ENCODE measurements at places on chromosomes 5 and 9.

GRCh38 chr5:9338796-9339195 lies 207.1 kb downstream of the SEMA5A start:
- DNase-seq: no peak

- DNase-seq: no peak
These were observed 9.1 kb downstream of the GFPT2 start for GRCh38 chr5:180343831-180344695.

DNA sequence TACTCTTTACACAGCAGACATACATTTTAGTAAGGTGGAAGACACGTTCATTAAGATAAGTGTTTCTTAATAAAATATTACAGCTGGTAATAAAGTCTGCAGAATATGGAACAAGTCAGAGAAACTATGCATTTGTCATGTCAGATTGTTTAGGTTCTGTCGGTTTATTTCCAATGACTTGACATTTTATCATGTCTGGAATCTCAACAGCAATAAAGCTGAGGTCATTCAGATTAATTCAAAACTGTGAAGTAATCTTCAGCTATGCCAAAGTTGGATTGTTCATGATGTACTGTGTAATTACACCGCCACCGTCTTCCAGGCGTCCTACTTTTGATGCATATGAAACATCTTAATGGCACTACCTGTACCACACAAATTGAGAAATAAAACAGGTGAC lies 1032.6 kb downstream of the CDH12 start:
- DNase-seq: no peak

DNA sequence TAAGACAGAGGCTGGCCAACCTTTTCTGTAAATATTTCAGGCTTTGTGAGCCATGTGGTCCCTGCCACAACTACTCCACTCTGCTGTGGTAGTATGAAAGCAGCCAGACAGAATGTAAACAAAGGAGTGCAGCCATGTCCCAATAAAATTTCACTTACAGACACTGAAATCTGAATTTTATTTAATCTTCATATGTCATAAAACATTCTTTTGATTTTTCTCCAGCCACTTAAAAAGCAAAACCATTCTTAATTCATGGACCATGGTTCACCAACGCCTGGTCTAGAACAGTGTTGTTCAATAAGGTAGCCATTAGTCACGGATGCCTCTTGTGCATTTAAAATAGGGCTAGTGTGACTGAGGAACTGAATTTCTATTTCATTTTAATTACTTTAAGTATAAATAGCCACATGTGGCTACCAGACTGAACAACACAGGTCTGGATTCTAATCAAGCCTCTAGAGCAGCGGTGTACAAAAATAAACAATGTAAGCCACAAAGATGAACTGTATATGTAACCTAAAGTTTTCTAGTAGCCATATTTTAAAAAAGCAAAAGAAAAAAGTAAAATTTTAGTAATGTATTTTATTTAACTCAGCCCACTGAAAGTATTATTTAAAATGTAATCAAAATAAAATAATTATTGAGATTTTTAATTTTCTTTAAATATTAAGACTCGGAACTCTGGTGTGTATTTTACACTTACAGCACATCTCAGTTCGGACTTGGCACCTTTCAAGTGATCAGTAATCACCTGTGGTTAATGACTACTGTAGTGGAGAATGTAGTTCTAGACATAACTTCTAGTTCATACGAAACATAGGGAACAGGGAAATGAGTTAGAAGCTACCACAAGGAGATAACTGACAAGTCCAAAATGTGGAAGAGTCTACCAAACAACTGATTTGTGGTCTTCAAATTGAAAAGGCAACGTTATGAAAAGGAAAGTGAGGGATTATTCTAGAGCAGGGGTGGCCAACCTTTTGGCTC lies 14.3 kb downstream of the GEMIN5 start:
- no peak for DNase-seq

DNA sequence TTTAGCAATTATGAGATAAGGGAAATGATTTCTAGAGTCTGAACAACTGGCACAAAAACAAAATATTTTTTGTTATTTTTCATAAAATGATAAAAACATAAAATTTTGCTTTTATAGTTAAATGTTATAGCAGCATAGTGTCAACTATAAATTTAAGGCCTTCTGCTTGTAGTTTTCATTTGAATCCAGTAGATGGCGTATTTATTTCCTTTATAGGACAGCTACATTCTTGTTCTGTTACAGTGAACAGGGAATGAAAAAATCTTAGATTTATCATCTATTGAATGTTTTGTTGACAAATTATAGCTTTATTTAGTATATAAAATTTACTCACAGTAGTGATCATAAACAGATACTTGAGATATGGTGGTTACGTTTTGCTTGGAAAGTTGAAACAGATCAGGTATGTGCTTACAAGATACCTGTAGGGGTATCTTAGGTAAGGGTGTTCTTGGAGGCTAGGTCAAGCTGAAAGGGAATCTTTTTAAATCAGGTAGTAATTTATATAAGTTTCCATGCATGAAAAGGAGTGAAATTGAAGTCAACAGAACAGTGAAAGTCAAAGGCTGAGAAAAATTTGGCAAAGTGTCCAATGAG lies 239.3 kb upstream of the GRIN3A start:
- DNase-seq: peak; percentile 7

DNA sequence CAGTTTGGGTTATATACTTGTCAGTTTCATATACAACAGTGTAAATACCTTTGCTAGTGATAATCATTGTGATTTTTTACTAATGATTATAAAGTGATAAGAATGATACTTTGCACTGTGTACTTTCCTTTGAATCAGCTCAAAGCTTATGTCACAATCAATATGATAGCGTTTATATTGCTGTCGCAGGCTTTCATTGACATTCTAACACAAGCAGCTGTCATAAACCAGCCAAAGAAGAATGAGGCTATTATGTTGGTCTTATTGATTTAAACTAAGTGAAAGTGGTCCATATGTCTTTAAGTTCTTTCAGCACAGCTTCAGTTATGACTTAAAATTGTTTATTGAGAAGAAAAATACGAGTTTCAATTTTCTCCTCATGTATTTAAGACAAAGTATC lies 272.7 kb upstream of the RGMB start:
- DNase-seq: no peak

- DNase-seq: no peak
These were observed 9.3 kb upstream of the OR13F1 start for GRCh38 chr9:104494808-104495207.

DNA sequence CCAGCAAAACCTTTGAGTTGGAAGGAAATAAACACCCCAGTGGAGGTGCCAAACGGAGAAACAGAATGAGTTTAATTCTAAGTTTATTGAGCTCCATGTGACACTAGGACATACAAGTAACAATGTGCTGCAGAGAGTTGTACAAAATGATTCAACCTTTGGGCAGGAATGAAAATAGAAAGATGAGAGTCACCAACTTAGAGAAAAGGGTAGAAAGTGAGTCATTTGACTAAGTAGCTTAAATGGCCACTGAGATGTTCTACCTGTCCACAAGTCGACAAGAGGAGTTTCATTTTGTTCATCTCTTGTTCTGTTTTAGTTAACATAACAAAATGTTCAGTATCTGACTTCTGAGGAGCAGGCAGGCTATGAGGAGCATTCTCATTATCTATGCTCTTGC lies 284.7 kb downstream of the NR2F1-AS1 start:
- DNase-seq: peak; percentile 15

GRCh38 chr5:109868737-109869136 lies 179.0 kb downstream of the MAN2A1 start:
- DNase-seq: no peak

DNA sequence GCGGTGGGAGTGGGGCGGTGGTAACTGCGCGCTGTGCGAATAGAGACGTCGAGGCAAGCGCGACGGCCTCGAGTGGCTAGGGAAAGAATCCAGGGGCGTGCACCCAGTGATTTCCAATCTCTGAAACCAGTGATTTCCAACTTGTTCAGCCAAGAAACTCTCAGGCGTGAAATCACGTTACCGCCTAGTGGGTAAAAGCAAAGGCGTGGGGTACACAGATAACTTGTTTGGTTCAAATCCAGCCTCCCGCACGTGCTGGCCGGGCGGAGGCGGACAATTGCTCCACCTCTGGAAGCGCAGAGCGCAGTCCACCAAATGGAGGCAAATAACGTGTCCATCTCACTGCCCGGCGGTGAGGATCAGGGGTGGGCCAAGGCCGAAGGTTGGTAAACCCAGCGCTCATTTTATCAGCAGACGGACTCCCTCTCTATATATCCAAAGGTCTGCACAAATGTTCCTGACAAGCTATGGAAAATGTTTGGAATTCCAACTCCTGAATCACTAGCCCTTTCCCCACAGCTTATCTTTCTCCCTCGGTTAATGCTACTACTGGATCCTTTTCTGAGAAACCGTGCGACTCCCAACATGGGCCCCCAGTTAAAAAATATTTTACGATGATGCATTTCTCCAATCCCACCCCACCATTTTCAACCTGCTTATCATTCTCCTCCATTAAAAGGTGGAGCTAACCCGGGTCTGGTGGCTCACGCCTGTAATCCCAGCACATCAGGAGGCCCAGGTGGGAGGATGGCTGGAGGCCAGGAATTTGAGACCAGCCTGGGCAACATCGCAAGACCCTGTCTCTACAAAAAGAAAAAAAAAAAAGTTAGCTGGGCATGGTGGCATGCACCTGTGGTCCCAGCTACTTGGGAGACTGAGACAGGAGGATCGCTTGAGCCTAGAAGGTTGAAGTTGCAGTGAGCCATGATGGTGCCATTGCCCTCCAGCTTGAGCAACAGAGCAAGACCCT lies 950 bp upstream of the FNBP1 start:
- DNase-seq: peak; percentile 57

DNA sequence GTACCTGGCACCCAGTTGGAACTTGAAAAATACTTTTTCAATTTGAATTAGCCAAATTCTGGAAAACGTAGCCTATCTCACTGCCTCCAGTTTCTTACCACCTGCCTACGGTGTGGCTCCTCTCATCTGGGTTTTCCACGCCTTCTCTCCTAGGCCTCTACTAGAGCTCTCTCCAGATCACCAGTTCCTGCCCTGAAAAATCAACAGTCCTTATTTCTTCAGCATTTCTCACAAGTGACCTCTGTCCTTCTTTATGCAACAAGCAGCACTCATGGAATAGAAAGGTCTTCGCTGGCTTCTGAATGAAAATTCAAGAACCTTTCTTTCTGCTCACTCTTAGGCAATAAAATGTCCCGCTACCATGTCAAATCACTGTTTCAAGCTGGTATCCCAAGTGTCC lies 64.8 kb downstream of the PIP5K1B start:
- DNase-seq: no peak

DNA sequence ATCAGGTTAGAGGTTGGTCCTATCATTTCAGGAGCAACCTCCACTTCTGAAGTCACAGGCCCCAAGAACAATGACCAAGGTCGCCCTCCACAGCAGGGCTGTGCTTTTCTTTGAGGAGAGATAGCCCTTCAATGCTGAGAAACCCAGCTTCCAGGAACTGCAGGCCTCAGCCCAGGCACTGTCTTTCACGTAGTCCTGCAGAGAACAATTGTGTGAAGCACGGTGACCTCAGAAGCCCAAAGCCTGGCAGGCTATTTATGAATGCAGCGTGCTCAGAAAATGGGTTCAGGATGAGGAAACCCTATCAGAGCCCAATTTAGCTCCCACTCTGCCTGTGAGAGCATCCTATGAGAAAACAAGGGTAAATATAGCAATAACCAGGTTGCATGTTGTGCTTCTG lies 388.3 kb downstream of the PLK2 start:
- no peak for DNase-seq

DNA sequence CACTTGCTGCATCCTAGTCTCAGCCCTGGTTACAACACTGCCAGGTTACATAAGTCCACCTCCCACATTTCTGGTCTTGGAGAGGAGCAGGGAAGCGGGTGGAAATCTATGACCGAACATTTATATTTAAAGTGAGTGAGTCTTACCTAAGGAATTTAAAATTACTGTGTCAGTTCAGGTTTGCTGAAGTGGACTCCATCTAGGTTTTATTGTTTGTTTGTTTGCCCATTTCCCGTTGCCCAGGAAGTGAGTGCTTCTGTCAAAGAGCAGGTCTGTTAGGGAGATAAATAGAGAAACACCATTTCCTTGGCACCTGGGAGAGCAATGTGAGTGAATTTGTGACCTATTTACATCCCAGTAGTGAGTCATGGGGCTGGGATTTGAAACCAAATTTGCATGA lies 179.5 kb downstream of the KIF4B start:
- DNase-seq: no peak

GRCh38 chr5:169856571-169856970 lies 123.7 kb downstream of the INSYN2B start:
- peak; percentile 91 for DNase-seq

- DNase-seq: no peak
These were observed 39.6 kb downstream of the TRPM6 start for GRCh38 chr9:74848153-74848525.

GRCh38 chr9:77985996-77986395 lies 45.6 kb downstream of the GNAQ start:
- no peak for DNase-seq

GRCh38 chr5:38533286-38534155 lies 22.9 kb downstream of the LIFR start:
- DNase-seq: no peak

- peak; percentile 79 for DNase-seq
These were observed 9.7 kb downstream of the MRPL36 start for GRCh38 chr5:1789834-1790471.

DNA sequence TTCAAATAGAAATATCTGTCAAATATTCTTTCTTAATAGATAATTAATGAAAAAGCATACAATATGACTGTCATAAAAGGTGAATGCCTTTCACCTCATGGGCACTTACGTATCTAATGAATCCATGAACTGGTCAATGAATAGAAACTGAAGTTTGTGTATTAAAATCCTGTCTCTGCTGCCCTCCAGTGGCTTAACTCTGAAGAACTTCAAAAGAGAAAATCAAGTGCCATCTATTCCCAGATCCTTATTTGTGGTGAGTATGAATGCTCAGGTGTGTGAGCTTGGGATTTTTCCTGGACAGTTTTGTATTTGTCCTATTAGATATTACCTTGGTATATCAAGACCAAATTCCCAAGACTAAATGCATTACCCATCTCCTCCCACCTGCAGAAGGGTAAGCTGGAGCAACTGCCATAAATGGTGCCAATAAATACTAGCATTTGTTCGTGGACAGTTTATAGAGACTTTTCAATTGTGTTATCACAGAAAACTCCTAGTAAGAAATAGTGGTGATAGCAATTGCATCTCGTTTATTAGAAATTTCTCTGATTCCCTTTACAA lies 44.0 kb upstream of the SVEP1 start:
- DNase-seq: peak; percentile 50

DNA sequence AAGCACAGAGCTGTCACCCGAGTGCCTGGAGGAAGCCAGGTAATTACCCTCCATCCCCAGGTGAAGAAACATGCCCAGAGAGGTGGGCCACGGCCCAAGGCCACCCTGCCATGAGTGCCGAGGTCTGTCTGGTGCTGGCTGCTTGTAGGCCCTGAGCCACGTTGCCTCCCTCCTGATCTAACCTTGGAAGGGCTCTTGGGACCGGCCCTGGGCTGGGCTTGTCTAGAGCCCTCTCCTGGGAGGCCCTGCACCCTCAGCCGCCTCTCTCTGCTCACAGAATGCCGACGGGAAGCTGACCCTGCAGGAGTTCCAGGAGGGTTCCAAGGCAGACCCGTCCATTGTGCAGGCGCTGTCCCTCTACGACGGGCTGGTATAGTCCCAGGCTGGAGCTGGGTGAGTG lies 39.4 kb upstream of the HMCN2 start:
- no peak for DNase-seq

Data from HFFc6 (cell line).